ENCODE measurements at places on chromosomes 7 and 10. TPM values are rescaled to one million over a fixed set of nuclear protein-coding genes. Genes with fewer than 3 reads are reported as not detected.

Gene CDH23
- total RNA-seq = 14.4 TPM

Gene ADAM12
- total RNA-seq = under 0.01 TPM

Gene ADAM8
- total RNA-seq = 8.9 TPM

Gene PDE6C
- not detected for total RNA-seq

Gene CCZ1B
- 70.6 TPM for total RNA-seq

Gene MYL10
- total RNA-seq = not detected

Gene SCART1
- total RNA-seq = 1.3 TPM

Gene WNT8B
- total RNA-seq = not detected

Gene SDK1
- 7.8 TPM for total RNA-seq

Gene SLC26A5
- not detected for total RNA-seq

Gene WEE2
- total RNA-seq = not detected

Gene KIAA1217
- 12.0 TPM for total RNA-seq

Gene SGCE
- 96.6 TPM for total RNA-seq

Gene ADCY1
- total RNA-seq = 1.3 TPM
